ENCODE measurements at places on chromosomes 1 and 21.

GRCh38 chr1:232142403-232143314 is 487.3 kb downstream of the SIPA1L2 start:
- no peak for DNase-seq

DNA sequence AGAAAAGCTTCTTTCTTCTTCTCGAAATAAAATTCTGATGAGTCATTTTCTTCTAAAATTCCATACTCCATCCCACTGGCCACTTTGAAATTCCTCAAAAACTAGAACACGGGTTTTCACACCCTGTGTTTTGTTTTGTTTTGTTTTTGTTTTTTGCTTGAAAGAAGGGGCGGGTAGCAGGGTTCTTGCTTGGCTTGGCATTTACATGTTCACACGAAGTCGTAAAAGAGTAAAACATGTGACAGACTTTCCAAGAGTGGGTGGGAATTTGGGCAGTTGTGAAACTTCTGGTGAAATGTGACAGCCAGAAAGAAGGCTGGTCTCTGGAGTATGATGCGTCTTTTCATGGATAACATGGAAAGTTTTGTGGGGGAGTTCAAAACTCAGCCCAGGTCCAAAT is 47.1 kb upstream of the FMN2 start:
- no peak for DNase-seq

DNA sequence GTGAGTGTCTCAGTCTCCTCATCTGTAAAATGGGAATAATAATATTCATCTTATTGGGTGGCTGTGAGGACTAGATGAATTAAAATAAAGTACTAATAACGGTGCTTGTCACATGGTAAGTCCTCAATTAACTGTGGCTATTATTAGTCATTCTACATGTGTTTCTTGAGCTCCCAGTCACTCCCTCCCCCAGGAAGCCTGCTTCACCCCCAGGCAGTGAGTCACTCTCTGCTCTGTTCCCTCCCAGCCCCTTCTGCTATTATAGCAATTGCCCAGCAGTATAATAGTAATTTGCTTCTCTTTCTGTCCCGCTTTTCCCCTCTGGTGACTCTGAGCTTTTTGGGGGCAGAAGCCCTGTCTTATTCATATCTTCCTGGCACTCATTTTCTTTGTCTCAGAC is 102.0 kb downstream of the BEND5 start:
- DNase-seq, result no peak

GRCh38 chr1:113388017-113388620 is 2.2 kb upstream of the MAGI3 start:
- no peak for DNase-seq

GRCh38 chr1:156076609-156077429 is 5.4 kb downstream of the MEX3A start:
- no peak for DNase-seq

- no peak for DNase-seq
These were observed 2.3 kb downstream of the SERBP1 start for GRCh38 chr1:67427947-67428346.

GRCh38 chr1:226738995-226739695 is at the start of gene ITPKB:
Gene ITPKB (minus strand): TSS chr1:226739282. CDS start chr1:226737458, 1,824 bp downstream.
- DNase-seq, result peak; percentile 62

DNA sequence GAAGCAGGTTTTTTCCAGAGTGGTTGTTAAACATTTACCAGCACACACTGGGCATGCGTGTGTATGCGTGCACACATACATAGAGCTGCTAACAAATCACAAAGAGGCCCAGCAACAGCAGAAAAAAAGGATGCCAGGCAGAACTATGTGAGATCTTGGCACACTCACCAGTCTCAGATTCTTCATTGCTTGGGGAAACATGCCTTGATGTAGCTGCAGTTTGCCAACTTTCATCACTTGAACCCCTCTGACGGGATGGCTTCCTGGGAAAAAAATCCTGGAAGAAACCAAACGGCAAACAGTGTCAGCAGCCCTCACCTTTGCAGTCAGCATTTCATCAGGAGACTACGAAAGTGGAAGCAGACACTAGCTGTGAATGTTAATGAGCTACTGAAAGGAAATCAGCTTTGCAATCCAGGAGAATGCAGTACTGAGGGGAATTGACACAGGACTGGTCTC is 609.1 kb downstream of the KIF26B start:
- no peak for DNase-seq

GRCh38 chr1:33032126-33032869 is 4.4 kb downstream of the AK2 start:
- no peak for DNase-seq

DNA sequence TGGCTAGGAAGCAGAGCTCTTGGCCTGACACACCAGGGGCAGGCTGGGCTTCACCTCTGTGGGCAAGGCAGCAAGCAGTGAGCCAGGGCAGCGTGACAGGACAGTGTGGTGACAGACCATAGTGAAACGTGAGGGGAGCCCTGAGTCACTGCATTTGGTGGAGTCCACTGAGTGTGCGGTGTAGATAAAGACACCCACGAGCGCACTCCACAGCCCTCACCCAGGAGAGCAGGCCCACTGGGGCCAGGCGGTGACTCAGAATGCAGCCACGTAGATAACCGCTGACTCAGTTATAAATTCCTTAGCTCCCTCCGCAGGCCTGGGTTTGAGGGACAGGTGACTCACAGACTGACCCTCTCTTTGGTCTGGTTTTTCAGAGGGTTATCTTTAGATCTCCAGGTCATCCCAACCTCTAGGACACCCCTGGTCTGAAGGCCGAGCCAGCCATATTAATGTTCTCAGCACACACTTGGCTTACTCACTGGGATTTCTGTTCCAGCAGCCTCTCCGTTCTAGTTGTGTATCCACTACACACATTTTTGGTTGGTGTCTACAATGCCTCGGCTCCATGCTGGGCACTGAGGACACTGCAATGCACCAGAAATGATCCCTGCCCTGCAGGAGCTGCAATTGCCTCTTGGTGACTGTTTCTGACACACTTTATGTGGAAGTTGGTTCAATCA is 90.2 kb upstream of the TSPAN2 start:
- DNase-seq, result no peak

- no peak for DNase-seq
These were observed 972 bp downstream of the PGBD2 start for GRCh38 chr1:248906753-248907661.

GRCh38 chr1:182484531-182485257 is 34.7 kb downstream of the RGSL1 start:
- no peak for DNase-seq

GRCh38 chr1:247054992-247055415 is 23.6 kb downstream of the ZNF670 start:
- no peak for DNase-seq

DNA sequence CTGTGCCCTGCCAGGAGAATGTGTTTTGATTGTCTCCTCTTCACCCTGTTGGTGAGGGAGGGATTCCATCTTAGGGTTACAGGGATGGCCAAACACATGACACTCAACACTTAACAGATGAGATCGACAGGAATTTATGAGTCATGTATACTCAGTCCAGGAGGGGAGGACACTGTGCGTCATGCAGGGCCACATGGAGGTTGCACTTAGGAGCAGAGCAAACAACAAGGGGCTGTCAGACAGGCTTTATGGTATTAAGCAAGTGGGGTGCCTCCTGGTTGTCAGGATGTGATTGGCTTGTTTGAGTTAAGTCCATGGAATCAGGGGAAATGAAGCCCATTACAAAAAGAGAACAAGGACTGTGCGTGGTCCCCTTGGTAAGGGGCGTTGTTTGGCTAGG is 26.9 kb downstream of the EDARADD start:
- DNase-seq, result no peak

- DNase-seq, result no peak
These were observed 47.1 kb downstream of the STX6 start for GRCh38 chr1:180975551-180975950.

DNA sequence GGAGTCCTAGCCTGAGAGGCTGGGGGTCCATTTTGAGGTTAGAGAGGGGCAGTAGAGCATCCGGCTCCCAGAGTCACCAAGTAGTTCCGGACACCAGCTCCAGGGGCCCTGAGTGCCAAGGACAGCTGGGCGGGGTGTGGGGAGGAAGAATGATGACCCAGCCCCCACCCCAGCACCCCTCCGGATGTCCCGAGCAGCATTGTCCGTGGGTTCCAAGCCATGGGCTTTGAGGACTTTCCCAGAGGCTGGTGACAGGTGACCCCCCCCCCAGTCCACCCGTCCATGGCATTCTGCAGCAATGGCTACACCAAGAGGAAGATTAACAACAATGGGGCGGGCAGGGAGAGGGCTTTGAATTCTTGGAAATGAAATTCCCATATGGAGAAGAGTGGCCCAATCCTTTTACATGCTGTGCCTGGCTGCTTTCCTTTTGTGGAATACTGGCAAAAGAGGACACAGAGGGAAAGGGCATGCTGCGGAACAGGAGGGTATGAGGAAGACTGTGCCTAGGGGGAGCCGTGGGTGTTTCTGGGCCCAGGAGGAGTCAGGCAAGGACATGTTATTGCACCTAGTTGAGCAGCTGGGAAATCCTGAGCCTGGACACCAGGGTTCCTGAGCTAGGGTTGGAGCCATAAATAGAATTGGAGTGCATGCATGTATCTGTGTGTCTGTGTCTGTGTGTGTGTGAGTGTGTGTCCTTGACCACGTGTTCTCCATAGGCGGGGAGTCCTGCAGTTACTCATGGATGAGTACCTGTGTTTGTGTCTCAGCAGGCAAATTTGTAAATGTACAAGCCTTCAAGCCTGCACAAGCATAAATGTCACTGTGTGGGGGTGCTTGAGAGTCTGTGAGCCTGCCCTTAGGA is 956 bp downstream of the ATP1A2 start:
- no peak for DNase-seq

DNA sequence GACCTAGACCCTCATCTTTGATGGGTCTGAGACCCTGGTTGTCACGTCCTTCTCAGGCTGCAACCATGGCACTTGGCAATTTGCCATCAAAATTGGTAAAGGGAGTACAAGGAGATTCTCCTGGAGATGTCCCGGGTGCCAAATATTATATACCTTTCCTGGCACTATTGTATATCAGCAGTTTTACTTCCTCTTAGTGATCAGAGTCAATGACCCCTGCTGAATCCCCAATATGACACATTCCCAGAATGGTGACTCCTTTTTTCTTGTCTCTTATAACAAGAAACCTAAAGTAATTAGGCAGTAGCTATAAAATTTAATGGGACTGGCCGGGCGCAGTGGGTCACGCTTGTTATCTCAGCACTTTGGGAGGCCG is 39.6 kb upstream of the CDC42BPA start:
- no peak for DNase-seq

GRCh38 chr21:35026153-35026500 is 23.0 kb downstream of the RUNX1 start:
- no peak for DNase-seq

GRCh38 chr1:153678519-153679336 is at the start of gene NPR1:
Gene NPR1 (plus strand): TSS chr1:153678688. CDS start chr1:153679109, 421 bp downstream.
- peak; percentile 32 for DNase-seq

- no peak for DNase-seq
These were observed 4.8 kb downstream of the MX2 start for GRCh38 chr21:41366522-41367151.

DNA sequence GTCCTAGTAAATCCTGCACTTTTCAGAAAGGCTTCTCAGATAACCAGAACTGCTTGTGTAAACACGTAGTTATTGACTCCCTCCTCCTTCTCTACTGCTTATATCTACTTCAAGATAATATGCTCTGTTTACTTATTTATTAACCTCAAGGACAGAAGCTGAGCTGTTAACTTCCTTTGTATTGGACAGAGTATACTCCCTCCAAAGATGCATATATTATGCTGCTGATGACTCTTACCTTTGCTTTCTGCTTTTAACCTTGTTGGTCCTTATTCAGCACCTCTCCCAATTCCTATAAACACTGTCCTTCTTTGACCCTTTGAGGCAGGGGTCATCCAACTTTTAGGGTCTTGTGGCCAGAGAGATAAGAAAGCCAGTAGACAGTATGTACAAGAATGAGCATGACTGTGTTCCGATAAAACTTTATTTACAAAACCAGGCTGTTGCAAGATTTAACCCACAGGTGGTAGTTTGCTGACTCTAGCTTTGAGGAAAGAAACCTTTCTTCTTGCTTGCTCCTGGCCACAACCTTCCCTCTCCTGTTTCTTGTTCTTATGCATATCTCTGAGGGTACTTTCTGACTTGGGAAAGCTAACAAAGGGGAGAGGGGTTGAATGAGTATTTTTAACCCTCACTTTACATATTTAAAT is 4.9 kb downstream of the TPM3 start:
- no peak for DNase-seq

DNA sequence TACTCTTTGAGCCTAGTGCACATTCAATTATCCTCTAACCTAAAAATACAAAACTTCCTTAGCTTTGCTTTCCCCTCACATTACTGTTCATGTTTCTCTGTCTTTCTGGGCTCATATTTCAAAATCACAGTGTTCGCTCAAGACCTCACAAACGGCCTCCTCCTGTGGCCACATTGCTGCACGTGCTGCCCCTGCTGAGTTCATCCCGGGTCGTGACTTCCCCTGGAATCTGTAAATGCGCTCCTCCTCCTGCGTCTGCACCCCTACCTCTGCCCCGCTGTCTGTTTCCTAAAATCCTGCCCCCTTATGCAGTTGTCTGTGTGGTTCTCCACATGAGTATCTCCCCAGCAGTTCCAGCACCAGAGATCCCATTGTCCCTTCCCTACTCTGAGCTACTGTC is 45.5 kb upstream of the RAVER2 start:
- no peak for DNase-seq

DNA sequence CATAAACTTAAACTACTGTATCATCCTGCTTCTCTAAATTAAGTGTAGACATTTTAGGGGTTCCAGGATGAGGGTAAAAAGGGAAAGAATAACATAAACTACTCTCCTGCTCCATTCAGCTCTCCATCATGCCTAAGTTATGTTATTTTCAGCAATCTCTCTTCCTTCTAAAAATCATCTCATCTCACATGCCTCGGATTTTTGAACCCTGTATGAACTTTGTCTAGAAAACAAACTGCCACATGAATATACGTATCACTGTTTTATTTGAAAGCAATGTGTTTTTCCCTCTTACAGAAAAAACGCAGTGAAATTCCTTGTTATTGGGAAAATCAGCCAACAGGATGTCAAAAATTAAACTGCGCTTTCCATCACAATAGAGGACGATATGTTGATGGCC is 32.6 kb downstream of the ZBED6 start:
- DNase-seq, result no peak

GRCh38 chr1:79899914-79900313 is 893.4 kb upstream of the ADGRL4 start:
- DNase-seq, result no peak

DNA sequence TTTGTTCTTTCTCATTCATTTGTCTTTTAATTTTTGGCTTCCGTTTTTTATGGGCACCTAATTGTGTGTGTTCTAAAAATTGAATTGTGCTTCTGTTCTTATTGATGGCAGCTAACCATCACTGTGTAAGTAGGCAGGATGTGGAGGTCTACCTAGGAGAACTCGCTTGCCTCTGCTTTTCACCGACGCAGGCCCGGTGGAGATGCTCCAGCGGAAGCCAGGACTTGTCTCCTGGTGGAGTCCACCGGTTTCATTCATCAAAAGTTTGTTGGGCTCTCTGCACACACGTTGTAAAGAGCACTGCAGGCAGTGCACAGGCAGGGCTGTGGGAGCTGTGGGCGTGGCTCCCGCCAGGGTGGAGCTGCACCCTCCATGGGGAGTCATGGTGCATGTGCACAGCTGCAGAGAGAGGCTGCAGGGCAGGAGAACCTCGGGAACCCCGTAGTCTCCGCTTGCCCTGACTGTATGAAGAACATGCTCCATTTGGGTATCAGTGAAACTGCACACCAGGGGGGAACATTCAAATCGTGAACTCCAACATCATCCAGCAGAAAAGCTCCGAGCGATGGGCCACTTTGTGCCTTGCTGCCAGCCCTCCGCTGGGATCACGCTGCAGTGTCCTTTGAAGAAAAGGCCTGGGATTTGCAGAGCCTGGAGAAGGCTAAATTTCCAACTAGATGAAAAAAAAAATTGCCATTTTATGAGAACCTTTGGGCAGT is 6.0 kb upstream of the C1orf174 start:
- no peak for DNase-seq
